M059J (cell line): ENCODE measurements at places on chromosomes 2 and 18.

DNA sequence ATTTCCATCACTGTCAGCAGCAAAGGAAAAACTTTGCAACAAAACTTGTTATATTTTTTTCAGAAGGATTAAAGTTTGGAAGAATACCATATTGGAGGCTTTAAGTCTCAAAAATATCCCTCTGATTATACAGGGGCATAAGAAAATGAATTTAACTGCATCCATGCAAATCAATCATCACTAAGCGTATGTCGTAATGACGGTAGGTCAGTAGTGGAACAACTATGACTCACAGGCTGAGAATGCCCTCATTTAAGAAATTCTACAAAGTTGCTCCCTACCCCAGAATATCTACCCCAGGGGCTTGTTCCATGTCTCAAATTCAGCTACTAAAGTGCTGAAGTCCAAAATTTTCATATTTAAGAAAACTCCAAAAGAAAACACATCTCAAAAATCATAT lies 12.5 kb upstream of the NAB1 start:
- DNase-seq = peak; percentile 75

GRCh38 chr2:191113761-191114160 lies 37.0 kb downstream of the STAT4 start:
- no peak for DNase-seq

- DNase-seq = no peak
Measured at GRCh38 chr2:6866982-6867381, 1.3 kb upstream of the CMPK2 start.

GRCh38 chr2:228654707-228655106 lies 473.2 kb upstream of the SPHKAP start:
- DNase-seq = no peak

GRCh38 chr18:32595832-32596231 lies 125.2 kb upstream of the GAREM1 start:
- DNase-seq = no peak

- peak; percentile 54 for DNase-seq
Measured at GRCh38 chr2:86747711-86748639, 27.9 kb downstream of the RMND5A start.

GRCh38 chr2:8337321-8337720 lies 344.5 kb upstream of the ID2 start:
- DNase-seq = no peak

DNA sequence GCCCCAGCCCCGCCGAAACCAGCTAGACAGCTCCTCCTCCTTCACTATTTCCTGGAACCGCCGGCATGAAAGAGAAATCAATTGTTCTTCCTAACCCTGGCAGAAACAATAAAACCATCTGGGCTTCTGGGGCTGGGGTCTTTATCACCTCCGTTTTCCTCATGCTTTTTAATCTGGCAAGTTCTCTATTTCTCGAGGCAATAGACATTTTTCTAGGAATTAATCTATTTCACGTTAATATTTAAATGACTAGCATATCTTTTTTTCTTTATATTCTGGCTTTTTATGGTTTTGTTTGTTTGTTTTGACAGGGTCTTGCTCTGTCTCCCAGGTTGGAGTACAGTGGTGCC lies 1.4 kb upstream of the KIF1A start:
- DNase-seq = no peak

- no peak for DNase-seq
Measured at GRCh38 chr2:71839826-71840225, 307.8 kb downstream of the CYP26B1 start.

DNA sequence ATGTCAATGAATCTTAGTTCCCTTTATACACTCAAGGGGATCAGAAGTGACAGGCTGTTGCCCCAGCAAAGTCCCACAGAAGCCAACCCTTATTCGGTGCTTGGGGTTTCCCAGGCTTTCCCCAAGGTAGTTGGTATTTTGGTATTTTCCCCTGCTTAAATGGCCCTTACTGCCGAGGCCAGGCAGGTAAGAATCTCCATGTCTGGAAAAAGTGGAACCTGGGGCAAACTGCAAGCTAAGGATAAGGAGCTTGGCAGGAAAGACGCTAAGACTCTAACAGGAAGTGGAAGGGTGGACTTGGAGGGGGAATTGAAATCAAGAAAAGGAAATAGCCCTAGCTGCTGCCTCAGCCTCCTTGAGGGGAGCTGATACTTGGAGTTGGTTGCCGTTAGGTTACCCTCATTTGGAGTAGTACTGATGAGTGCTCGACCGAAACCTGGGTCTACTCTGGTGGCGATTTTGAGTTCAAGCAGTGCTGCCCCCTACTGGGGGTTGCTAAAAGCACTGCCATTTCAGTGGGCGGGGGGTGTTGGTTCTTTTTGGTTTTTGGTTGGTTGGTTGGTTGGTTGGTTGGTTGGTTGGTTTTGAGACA lies 3.3 kb upstream of the GPBAR1 start:
- peak; percentile 7 for DNase-seq

GRCh38 chr2:75025633-75026380 lies 67.4 kb downstream of the POLE4 start:
- no peak for DNase-seq

DNA sequence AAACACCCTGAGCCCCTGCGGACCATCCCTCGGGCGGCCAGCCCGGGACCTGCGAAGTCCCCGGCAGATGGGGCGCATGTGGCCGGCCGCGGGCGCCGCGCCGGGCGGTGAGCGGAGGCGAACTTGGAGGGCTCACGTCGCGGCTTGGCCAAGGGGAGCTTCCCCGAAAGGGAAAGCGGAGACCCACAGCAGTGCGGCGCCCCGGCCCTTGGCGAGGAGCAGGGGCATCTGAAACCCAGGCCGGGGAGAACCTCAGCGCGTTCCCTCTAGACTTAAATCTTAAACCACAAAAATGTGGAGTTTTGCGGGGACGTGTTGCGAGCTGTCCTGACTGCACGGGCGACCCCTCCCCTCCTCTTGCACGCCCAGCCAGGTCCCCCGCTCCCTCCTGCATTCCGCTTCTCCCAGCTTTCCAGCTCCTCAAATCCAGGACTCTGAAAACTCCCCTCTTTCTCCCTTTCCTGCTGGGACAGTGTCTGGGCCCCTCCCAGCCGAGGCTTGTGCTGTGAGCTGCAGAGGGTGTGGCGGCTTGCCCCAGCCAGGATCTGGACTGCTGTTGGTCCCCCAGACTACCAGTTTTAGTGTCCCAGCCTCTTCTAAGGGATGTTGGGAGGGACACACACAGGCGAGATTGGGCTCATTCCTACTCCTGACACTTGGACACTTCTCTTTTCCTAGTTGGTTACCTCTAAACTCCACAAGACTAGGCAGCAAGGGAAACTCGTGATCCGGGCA lies 1.3 kb downstream of the FMNL2 start:
- DNase-seq = peak; percentile 64

DNA sequence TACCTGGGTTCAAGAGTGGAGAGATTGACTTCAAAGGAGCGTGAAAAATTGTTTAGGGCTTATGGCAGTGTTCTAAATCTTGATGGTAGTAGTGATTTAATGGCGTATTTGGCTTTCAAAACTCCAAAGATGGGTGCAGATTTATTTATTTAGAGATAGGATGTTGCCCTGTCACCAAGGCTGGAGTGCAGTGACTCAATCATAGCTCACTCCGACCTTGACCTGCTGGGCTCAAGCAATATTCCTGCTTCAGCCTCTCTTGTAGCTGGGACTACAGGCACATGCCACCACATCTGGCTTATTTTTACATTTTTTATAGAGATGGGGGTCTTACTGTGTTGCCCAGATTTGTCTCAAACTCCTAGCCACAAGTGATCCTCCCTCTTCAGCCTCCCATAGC lies 52.5 kb downstream of the FAM117B start:
- DNase-seq = peak; percentile 75

DNA sequence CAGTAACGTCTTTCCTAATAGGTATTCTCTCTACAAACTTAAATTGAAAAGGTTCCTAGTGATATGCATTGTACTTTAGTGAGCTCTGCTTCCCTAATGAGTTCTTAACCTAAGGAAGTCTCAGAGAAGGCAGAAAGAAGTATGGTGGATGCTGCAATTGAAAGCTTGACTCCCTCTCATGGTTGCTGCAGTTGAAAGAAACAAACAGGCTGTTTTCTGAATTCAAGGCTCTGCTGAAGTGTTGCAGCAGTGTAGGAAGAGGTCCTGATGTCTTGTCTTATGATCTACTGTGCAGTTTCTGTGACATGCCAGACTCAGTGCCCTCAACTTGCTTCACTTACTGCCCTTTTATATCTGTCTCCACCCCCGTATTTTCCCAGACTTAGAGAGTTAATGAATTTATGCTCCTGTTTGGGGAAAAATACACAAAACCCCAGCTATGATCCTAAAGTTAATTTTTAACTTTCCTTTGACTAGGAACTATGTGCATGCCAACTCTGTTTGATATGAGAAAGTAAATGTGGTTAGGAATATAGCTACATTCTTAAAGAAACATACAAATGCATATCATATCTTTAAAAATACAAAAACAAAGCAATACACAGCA lies 655.3 kb upstream of the FAM98A start:
- no peak for DNase-seq

- no peak for DNase-seq
Measured at GRCh38 chr18:46478796-46479195, 178.2 kb downstream of the LOXHD1 start.

GRCh38 chr18:2935438-2936192 lies 77.3 kb downstream of the LPIN2 start:
- DNase-seq = no peak

DNA sequence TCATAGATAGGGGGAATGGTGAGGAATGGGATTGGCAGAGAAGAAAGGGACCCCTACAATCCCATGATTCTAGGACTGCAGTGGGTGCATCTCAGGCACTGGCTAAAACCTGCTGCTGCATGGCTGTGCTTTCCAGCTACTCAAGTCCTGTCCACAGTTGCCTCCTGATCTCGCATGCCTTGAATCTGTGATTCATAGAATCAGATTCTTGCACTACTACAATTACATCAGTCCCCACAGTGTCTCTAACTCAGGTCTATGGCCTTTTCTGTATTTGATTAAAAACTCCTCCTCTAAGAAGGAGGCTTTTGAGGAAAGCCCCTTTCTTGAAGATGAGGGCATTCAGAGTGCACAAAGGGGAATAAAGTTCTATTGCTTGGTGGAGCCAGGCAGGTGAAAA lies 117.4 kb downstream of the LRATD1 start:
- DNase-seq = no peak

DNA sequence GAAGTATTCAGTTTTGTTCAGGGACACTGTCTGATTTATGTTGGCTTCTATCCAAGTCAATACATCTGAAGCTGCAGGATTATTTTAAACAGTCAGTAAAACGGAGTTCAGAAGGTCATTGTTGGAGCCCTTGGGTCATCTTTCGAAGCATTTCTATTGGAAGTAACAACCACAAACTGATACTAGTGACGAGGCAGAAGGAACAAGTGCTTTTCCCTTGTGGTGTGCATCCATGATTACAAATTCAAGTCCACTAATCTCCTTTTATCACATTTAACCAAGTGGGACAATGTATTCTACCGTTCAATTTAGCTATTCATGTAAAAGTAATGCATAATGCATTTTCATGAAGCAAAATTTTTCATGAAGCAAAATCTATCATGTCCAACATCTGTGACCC lies 76.9 kb downstream of the CD226 start:
- no peak for DNase-seq

DNA sequence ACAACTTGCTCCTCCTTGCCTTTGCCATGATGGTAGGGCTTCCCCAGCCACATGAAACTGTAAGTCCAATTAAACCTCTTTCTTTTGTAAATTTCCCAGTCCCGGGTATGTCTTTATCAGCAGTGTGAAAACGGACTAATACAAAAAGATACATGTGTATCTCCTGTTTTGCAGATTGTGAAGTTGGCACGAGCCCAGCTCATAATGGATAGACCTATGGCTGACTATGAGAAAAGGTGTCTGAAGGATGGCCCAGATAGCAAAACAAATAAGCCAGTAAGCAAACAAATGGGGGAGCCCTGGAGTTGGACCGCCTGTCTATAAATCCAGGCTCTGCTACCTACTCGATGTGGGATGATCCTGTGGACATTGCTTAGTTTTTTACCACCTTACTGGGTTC lies 15.5 kb upstream of the PRKCE start:
- DNase-seq = no peak

DNA sequence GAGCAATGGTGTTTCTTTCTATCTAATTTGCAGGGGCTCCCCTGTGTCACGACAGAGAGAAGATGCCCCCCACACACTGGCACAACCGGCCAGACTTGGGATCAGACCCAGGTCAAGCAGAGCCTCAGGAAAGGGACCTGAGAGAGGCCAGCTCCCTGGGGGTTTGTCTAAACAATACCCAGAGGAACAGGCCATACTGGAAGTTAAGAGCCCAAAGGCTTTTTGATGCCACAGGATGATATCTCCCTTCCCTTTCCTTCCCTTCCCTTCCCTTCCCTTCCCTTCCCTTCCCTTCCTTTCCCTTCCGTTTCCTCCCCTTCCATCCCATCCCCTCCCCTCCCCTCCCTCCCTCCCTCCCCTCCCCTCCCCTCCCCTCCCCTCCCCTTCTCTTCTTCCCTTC lies 139.2 kb downstream of the ARL4C start:
- no peak for DNase-seq

GRCh38 chr2:198880986-198881385 lies 576.8 kb downstream of the SATB2 start:
- no peak for DNase-seq

GRCh38 chr2:237699870-237700511 lies 72.6 kb downstream of the LRRFIP1 start:
- DNase-seq = no peak

GRCh38 chr2:74603282-74604000 lies 44.7 kb downstream of the M1AP start:
- DNase-seq = no peak

DNA sequence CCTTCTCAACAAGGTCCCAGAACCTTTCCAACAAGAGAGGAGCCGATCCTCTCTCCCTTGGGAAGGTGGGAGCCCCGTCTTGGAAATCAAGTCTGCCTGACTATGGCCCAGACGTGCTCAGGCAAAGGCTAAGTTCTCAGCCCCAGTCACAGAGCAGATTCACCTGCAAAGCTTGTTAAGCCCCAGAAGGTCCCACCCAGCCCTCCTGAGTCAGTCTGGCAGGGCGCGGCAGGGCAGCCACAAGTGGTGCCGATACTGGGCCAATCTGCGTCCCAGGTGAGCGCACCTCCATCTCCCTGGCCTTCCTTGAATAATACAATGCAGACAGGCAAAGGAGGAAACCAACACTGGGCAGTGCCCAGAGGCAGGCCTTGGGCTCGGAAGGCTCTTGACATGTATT lies 15.0 kb downstream of the CRACDL start:
- no peak for DNase-seq

GRCh38 chr2:140988597-140988996 lies 1142.2 kb downstream of the LRP1B start:
- no peak for DNase-seq
